ENCODE measurements at places on chromosomes 7 and 10.

- DNase-seq: no peak
Observed at GRCh38 chr7:118057404-118057803, 126.6 kb upstream of the LSM8 start.

DNA sequence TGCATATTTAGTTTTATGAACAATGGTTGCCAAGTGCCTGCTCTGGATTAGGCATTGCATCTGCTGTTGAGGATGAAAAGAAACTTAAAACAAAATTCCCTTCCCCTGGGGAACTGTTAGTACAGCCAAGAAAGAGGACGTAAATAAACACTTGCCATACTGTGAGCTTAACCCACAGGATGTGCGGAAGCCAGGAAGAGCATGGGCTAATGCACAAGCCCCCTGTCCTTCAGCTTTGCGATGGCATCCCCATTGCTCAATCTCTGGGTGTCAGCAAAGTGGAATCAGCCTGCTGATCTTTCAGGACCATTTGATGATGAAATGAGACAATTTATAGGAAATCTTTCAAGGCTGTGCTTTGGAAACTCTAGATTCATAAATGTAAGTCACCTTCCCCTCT lies 399.9 kb upstream of the IGFBP3 start:
- no peak for DNase-seq

DNA sequence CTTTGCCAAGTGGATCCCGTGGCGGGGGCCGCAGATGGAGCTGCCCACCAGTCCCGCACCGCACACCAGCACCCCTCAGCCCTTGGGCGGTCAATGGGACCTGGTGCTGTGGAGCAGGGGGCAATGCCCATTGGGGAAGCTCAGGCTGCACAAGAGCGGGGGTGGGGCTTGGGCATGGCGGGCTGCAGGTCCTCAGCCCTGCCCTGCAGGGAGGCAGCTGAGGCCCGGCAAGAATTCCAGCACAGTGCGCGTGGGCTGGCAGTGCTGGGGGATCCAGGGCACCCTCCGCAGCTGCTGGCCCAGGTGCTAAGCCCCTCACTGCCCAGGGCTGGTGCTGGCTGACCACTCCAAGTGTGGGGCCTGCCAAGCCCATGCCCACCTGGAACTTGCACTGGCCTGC lies 136.2 kb upstream of the ANKRD30A start:
- peak; percentile 10 for DNase-seq

DNA sequence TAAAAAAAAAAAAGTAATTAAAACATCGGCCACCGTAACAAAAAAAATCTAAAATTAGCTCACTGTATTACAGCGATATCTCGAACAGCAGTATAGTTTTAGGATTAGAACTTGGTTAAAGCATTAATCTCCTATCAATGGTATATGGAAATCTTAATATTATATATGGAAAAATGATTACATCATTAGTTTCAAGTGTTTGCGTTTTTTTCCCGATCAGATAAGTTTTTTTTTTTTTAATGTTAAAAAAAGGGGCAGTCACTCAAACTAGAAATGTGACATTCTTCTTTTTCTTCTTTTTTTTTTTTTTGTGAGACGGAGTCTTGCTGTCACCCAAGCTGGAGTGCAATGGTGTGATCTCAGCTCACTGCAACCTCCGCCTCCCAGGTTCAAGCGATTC lies 7.4 kb downstream of the IDI1 start:
- DNase-seq: no peak

Data from activated naive CD4-positive, alpha-beta T cell treated with anti-CD3 and anti-CD28 coated beads, Interleukin-2, amount 50 U/mL, for 16 hours (primary cell).